ENCODE measurements at places on chromosomes 5 and 9. TPM values are rescaled to one million over a fixed set of nuclear protein-coding genes. Genes with fewer than 3 reads are reported as not detected.

- DNase-seq: no peak
Measured at GRCh38 chr9:26748449-26749058, 144.0 kb downstream of the CAAP1 start.

DNA sequence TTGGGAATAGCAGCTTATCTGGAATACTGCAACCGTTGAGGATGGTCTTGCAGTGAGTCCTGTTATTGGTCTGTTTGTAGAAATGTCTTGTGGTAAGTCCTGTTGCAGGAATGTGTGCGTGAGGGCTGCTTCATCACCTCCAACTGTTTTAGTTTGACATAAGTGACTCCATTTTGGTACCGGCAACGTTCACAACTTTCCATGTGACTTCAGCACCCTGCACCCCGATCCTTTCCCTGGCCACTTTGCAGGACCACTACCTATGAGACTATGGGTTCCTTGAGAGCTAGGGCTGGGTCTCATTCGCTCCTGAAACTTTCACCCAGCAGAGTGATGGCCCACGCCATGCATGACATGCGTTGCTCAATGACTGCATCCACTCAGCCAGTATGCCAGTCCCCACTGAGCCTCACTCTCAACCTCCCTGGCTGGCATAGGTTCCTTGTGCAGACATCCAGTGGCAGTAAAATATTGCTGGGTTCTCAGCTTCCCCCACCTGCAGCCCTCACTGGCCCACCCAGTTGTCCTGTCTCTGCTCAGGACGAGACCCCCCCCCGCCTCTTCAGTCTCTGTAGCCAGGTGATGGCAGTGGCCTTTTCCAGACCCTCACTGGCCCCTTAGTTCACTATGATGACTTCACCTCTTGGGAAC, 8.0 kb downstream of the SURF6 start:
- DNase-seq: no peak

DNA sequence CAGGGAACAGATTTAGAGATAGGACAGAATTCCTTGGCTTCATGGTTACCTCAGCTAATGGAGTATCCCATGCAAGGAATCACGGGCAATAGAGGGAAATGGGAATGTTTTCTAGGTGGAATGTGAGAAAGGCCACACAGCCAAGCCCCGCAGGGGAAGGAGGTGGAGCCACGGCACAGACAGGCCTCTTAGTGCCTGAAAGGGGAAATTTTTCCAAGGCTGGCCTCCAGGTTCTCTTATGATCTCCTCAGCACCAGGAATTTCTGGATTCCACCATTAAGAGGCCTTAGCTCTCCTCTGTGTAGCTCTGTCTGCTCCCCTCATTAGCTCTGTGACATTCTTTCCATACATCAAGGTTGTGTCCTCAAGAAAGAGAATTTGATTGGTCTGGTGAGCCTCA, 124.7 kb downstream of the GALNT10 start:
- DNase-seq: no peak

- DNase-seq: no peak
Measured at GRCh38 chr5:175878544-175879438, 7.4 kb downstream of the CPLX2 start.

GRCh38 chr5:64637837-64638443, 52.4 kb upstream of the SHISAL2B start:
- DNase-seq: no peak

Gene SLC46A2
- not detected for total RNA-seq
